ENCODE measurements at places on chromosomes 11 and 22.

GRCh38 chr11:12693479-12694182 is 19.4 kb downstream of the TEAD1 start:
- DNase-seq: peak; percentile 65
- peak overlapping the region; percentile 93 for H3K27ac ChIP-seq
- no peaks in the 10 kb centered on the region for H3K27me3 ChIP-seq
- H3K36me3 ChIP-seq: no peaks in the 10 kb centered on the region
- H3K4me1 ChIP-seq: peaks cover 74% of the 10 kb centered on the region
- no peak overlapping the region for H3K4me3 ChIP-seq

GRCh38 chr11:45543808-45544422 is 121.5 kb downstream of the CHST1 start:
- no peak overlapping the region for H3K27ac ChIP-seq
- DNase-seq: no peak
- H3K4me3 ChIP-seq: no peak overlapping the region
- H3K4me1 ChIP-seq: no peaks in the 10 kb centered on the region
- H3K36me3 ChIP-seq: no peaks in the 10 kb centered on the region
- H3K27me3 ChIP-seq: no peaks in the 10 kb centered on the region

DNA sequence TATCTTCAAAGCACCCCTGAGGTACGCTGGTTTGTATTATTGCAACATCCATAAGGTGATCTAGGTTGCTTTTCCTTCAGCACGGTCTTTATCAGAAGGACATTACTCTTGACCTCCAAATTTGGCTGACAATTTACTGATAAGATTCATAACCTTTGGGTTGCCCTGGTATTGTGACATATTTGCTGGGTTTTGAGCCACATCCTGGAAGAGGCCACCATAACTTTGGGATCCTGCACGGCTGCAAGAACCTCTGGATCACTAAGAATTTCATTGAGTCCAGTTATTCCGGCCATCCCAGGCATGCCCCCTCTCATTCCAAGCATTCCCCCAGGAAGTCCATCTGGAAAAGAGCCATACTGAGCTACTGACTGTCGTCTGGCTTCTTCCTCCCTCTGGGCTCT is 6.5 kb upstream of the PLET1 start:
- H3K27me3 ChIP-seq: no peaks in the 10 kb centered on the region
- H3K4me3 ChIP-seq: no peak overlapping the region
- DNase-seq: no peak
- H3K36me3 ChIP-seq: no peaks in the 10 kb centered on the region
- H3K27ac ChIP-seq: no peak overlapping the region
- H3K4me1 ChIP-seq: peaks cover 8% of the 10 kb centered on the region

- H3K27me3 ChIP-seq: no peaks in the 10 kb centered on the region
- no peak overlapping the region for H3K4me3 ChIP-seq
- no peak for DNase-seq
- no peak overlapping the region for H3K27ac ChIP-seq
- H3K36me3 ChIP-seq: no peaks in the 10 kb centered on the region
Observed at GRCh38 chr11:126186708-126187529, 24.5 kb downstream of the RPUSD4 start.

DNA sequence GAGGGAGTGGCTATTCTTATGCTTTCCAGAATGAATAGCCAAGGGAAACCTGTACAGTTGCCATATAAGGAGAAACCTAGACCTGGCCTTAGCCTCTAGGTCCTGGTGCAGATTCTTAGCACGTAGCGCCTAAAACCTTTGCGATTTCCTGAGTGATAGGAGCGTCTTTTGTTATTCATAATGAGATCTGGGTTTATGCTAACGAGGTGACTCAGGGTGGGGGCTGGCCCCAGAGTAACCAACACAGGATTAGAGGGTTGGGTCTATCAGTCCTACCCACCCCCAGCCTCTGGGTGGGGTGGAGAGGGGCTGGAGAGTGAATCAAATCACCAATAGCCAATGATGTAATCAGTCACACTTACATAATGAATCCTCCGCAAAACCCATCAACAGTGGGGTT is 73.4 kb upstream of the PARVG start:
- no peak overlapping the region for H3K4me3 ChIP-seq
- H3K27ac ChIP-seq: no peak overlapping the region
- no peaks in the 10 kb centered on the region for H3K36me3 ChIP-seq
- H3K4me1 ChIP-seq: no peaks in the 10 kb centered on the region
- no peaks in the 10 kb centered on the region for H3K27me3 ChIP-seq

Measured in adrenal gland (tissue), 19 donors.